CD4-positive, alpha-beta T cell treated with Interferon gamma for 1 hour (primary cell): ENCODE measurements at places on chromosomes 3 and 15.

- DNase-seq: no peak
Measured at GRCh38 chr15:41917767-41918430, 24.0 kb upstream of the SPTBN5 start.

- no peak for DNase-seq
Measured at GRCh38 chr3:45753095-45753494, 43.2 kb downstream of the SLC6A20 start.

DNA sequence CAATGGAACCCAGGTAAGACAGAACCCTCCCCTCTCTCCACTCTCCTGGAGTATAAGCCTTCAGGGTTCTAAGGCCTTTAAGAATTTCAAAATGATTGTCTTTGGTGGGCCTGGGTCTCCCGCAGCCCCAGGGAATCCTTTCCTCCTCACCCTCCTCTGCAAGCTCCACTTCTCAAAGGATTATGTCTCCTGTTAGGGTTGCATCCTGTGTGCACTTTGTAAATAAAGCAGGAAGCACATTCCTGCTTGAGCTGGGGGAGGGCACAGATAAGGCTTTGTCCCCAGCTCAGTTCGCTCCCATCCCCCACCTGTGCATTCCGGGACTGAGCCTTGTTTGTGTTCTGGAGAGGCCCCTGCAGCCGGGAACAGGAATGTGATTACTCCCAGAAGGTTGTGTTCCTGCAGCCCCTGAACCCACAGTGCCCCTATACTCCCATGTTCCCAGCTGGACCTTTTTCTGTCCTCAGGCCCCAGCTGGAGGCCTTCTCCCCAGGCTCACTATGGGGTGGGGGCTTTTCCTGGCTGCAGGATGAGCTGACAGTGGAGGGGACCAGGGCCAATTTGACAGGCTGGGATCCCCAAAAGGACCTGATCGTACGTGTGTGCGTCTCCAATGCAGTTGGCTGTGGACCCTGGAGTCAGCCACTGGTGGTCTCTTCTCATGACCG lies 9.5 kb downstream of the TYRO3 start:
- DNase-seq: no peak

- no peak for DNase-seq
Measured at GRCh38 chr3:116453666-116454346, 8.5 kb upstream of the LSAMP start.

- DNase-seq: no peak
Measured at GRCh38 chr3:13263770-13264467, 156.2 kb downstream of the NUP210 start.

DNA sequence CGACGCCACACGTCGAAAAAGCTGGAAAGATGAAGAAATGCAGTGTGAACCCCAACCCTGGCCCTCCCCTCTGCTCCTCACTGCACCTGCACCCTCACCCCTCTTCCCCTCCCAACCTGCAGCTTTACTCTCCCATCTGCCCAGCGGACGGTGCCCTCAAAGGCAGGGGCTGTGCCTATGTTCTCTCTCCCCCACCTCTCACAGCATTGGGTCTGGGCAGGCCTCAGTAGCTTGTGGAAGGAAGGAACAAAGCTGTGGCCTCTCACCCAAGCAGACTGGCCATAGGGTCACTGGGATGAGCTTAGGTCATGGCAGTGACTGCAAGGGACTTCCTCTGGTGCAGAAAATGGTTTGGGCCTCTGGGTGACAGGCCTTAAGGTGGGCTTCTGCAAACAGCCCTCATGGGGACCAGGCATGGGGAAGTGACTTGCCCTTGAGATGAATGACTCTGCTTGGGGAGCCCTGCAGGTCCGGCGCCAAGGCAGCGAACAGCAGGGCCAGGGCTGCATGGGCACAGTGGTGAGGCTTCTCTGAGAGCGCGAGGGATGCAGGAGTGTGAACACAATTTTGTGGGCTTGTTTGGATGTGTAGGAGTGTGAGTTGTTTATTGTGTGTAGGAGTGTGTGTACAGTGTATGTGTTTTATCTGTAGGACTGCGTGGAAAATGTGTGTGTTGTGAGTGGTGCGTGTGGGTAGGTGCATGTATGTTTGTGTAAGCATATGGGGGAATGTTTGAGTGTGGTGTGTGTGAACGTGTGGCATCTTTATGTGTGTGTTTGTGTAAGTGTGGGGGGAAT lies 29.2 kb downstream of the SRPRB start:
- no peak for DNase-seq

DNA sequence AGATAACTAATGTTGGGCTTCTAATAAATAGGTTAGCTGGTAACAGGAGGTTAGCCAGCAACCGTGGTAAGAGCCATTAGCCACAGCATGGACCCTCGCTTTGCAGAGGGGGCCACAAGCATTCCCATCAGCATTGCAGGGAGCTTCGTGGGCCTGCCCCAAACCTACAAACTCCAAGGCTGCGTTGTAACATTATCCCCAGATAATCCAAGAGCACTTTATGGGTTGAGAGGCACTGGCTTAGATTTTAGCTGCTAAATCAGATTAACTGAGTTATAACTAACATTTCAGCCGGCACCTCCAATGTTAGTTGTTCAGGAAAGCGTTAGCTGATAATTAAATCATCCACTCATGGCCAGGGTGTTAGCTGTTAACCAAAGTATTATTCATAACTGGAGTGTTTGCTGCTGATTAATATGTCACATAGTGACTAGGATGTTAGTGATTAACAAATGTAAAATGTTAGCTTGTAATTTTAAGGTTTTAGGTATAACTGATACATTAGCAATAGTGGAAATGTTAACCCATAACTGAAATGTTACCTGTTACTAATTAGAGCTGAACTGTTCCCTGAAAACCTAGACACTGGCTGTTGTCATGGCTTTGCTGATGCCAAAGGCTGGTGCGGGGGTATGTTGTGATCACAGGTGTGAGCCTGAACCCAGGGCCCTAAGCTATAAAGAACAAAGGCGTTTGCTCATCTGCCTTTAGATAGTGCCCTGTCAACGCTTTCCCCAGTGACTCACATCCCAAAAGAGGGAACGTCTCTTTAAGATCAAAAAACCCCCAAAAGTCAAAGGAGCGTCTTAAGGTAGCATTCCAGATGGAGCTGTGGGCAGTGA lies 56.2 kb downstream of the SLC6A6 start:
- DNase-seq: no peak

GRCh38 chr3:65597226-65597951 lies 441.3 kb downstream of the MAGI1 start:
- DNase-seq: no peak

GRCh38 chr3:45890405-45890804 lies 4.1 kb downstream of the CCR9 start:
- no peak for DNase-seq

DNA sequence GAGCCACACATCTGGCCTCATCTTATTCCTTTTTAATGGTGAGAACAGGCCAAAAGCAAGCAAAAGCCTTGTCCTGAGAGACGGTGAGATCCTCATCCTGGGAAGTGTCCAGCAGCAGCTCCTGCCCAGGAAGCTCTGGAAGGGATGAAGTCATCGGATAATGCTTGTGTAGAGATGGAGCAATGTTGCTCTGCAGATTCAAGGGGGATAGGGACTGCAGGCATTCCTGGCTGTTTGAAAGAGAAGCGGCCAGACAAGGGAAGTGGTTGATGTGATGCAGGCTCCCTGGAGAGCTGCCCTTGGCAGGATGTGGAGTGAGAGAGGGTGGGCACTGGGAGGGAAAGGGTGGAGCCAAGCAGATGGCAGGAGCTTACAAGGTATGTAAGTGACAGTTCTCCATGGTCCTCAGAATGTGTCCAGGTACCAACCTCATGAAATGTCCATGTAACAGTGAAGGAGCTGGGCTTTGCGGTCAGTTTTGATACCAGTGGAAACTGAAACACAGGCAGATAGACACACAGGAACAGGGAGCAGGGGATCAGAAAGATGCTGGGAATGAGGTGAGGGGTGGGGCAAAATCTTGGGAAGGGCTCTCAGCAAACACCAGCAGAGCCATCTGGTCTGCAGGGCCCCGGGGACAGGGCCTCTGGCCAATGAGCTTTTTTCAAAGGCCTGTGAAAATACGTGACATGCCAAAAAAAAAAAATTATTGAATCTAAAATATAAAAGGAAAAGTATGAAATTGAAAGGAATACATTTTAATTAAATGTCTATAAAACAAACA lies 32.2 kb upstream of the LACTB start:
- DNase-seq: no peak

DNA sequence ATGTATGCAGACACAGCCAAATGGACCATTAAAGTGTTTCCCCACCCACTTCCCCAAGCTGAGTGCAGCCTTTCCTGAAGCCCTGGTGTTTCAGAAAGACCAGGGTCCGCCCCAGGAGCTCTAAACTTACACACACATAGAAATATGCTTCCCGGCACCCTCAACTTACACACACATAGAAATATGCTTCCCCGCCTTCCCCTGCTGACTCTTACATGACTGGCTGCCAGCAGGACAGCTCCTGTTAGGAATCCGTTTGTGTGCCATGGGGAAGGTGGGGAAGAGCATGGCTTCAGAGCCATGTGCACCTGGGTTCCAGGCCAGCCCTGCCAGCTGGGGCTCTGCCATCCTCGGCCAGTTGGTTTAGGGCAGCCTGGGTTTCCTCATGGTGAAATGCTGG lies 3.6 kb downstream of the CLEC3B start:
- no peak for DNase-seq

DNA sequence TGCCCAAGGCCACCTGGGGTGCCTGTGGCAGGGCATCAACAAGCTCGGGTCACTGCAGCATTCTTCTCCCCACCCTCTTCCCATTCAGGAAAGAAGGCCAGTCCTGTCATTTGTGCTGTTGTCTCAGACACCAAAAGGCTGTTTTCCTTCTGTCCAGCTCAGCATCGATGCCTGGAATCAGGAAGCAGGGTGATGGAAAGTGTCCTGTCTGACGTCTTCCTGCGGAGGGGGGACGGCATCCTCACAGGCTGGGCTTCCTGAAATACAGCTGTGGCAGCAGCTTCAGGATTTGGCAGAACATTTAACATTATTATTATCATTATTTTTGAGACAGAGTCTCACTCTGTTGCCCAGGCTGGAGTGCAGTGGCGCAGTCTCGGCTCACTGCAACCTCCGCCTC lies 33.0 kb upstream of the ANKDD1A start:
- DNase-seq: no peak

DNA sequence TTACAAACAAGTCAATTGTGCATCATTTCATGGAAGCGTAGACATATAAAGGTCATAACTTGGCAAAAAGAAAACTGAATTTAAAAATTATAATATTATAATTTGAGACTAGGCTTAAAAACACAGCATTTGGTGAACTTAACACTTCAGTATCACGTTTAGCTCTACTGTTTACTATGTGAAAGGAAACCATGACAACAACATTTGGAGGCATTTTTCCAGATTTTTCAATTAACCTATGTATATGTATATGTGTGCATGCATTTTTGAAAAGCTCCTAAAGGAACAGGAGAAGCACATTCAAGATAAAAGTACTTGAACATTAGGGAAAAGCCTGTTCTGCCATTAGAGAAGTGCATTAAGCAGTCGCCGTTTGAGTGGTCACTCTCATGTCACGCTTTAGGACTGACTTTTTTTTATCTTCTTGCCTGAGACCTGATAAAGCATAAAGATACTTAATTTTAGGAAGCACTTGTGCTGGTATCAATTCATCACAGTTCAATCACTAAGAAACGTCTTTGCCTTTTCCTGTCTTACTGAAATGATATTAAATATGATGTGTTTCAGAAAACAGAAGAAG lies 156.0 kb downstream of the NAALADL2 start:
- DNase-seq: no peak

DNA sequence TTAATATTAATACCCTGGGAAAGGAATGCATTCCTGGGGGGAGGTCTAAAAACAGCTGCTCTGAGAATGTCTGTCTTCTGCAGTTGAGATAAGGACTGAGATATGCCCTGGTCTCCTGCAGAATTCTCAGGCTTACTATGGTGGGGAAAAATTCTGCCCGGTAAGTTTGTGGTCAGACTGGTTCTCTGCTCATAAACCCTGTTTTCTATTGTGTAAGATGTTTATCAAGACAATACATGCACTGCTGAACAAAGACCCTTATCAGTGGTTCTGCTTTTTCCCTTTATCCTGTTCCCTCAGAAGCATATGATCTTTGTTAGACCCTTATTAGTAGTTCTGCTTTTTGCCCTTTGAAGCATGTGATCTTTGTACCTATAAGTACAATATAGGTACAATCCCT lies 494.6 kb downstream of the CNTN6 start:
- no peak for DNase-seq
